ENCODE measurements at places on chromosomes 1 and 21.

GRCh38 chr1:215797859-215798258 is 230.8 kb downstream of the KCTD3 start:
- no peak for DNase-seq

GRCh38 chr21:40158366-40158765 is 291.1 kb downstream of the PCP4 start:
- no peak for DNase-seq

- no peak for DNase-seq
Measured at GRCh38 chr1:216617081-216617875, 106.0 kb downstream of the ESRRG start.

DNA sequence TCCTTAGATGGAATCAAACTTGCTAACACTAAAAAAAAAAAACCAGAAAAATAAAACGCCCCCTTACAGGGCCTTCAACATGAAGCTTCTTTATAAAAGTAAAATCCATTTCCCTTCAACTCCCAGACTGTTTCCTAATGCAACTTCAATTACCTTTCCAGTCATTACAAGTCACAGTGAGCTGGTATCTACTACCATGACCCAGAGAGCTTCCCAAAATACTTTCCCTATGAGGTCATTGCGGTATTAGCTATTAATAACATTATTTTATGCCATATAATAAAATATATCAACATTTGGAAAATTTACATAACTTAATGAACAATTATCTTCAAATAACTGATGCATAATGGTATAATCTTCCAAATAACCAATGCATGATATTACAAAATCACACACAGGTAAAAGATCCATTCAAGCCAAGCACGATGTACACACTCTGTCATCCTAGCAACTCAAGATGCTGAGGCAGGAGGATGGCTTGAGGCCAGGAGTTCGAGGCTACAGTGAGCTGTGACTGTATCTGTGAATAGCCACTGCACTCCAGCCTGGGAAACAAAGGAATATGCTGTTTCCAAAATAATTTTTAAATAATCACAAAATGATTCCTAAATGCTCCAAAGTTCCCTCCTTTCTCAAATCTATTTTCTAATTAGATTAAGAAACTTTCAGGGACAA is 24.1 kb downstream of the EIF4G3 start:
- no peak for DNase-seq

DNA sequence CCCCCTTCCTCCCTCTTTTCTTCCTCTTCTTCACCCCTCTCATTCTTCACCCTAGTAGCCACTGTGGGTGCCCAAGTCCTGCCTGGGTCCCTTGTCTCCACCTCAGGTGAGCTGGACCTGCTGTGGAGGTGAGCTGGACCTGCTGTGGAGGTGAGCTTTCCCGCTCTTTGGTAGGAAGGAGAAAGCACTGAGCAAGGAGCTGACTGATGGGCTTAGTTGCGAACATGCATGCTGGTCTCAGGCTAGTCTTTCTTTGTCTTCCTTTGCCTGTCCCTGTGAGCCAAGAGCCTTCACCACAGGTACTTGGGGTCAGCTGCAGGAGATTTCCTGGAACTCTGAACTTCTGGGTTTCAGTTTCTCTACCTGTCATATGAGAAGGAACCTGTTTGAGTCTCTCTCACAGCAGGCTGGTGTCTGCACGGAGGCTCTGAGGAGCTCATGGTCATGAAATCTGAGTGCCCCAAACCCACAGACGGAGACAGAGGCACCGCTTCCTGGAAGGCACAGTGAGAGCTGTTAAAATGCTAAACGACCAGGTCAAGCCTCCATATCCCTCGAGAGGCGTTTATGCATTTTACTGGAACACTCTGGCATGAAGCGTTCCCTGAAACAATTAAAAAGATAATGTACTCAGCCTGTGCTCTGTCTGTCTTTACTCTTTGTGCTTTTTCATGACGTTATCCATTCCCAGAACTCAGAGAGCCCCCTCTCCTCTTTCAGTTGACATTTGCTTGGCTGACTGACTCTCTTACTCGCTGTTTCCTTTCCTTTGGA is 69.5 kb downstream of the RHOU start:
- no peak for DNase-seq

- DNase-seq: no peak
Measured at GRCh38 chr1:244960904-244961303, 96.6 kb upstream of the HNRNPU start.

DNA sequence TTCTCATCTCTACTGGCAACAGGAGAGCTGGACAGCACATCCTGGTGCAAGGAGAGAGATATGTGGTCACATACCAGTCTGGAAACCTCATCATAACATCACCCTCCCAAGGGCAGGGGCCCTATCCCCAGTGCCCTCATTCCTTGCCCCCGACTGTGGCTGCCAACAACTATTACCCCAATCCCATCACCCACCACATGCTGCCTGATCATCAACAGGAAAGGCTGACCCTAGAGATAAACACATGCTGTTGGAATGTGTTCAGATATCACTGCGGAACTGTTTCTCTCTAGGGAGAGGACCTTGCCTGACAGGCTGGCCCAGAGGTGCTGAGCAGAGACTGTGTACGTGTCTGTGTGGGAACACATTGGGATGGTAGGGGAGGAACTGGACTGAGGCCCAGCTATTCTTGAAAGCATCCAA is 4.5 kb upstream of the INKA2 start:
- peak; percentile 80 for DNase-seq

DNA sequence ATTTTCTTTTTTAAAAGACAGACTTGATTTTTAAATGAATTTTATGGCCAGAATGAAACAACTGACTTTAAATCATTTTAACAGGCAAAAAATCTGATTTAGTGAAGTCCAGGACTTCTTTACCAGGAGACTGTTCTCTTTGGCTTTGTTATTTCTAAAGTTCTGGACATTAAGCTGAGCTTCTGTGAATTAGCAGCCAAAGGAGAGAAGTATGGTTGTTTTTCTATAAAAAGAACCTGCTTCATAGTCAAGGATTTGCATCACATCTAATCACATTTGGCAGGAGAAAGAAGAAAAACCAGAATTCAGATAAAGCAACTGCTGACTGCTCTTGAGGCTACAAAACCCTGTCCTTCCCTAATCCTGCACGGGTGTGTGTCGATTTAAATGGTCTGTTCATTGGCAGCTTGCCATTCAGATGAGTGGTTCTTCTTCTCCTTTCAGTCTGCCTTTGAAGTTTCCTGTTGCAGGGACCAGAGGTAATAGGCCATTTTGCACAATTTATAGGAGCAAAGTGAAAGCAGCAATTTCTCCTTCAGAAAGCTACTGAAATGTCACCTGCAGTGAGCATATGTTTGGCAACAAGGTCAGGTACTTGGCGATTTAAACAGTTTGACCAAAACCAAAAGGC is 215.4 kb downstream of the OLFM3 start:
- no peak for DNase-seq

- no peak for DNase-seq
Measured at GRCh38 chr1:237012788-237013383, 8.6 kb upstream of the MT1HL1 start.

- peak; percentile 54 for DNase-seq
Measured at GRCh38 chr1:111515291-111516004, 12.0 kb upstream of the ADORA3 start.

GRCh38 chr1:27660300-27660835 is 11.6 kb downstream of the IFI6 start:
- DNase-seq: no peak

- no peak for DNase-seq
Measured at GRCh38 chr1:33874636-33875035, 10.8 kb downstream of the HMGB4 start.

- DNase-seq: no peak
Measured at GRCh38 chr1:29471487-29472313, 235.4 kb downstream of the PTPRU start.

DNA sequence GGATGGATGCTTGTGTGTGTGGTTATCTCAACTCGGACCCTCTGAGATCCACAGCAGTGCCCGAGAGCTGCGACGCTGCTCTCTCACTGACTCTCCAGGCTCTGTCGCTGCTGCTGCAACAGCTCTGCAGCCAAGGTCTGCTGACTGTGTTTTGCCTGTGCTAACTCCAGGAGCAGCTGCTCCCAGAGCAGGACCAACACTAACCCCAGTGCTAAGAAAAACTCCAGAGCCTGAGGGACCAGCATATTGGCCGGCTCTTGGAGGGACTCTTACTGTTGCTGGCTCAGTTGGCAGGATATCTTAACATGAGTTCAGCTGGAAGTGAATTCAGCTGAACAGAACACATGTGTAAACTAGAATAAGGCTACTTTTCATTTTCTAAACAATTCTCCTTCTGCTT is 4.4 kb downstream of the LCE2C start:
- DNase-seq: no peak

DNA sequence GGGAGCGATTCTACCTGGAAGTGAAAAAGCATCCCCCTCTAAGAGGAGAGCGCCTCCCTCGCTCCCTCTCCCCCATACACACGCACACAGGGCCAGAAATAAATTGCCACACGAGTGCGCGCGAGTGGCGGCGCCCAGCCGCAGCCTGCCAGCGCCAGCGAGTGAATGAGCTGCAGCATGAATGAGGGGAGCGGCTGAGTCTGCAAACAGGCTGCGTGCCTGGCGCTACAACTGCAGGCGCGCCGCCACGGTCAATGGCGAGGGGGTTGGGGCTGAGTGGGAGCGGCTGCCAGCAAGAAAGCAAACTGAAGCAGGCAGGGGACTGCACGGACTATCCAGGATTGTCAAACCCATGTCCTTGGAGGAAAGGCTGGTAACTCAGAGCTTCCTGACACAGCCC is 2.2 kb downstream of the CAMK1G start:
- DNase-seq: peak; percentile 47

GRCh38 chr1:243432136-243432535 is 176.3 kb downstream of the SDCCAG8 start:
- DNase-seq: no peak

- no peak for DNase-seq
Measured at GRCh38 chr1:111392042-111392441, 35.5 kb downstream of the OVGP1 start.

- DNase-seq: no peak
Measured at GRCh38 chr1:32716312-32717148, 14.0 kb upstream of the SYNC start.

- no peak for DNase-seq
Measured at GRCh38 chr1:221632072-221632471, 109.8 kb downstream of the DUSP10 start.

- no peak for DNase-seq
Measured at GRCh38 chr1:1245178-1245816, 1.2 kb downstream of the C1QTNF12 start.

DNA sequence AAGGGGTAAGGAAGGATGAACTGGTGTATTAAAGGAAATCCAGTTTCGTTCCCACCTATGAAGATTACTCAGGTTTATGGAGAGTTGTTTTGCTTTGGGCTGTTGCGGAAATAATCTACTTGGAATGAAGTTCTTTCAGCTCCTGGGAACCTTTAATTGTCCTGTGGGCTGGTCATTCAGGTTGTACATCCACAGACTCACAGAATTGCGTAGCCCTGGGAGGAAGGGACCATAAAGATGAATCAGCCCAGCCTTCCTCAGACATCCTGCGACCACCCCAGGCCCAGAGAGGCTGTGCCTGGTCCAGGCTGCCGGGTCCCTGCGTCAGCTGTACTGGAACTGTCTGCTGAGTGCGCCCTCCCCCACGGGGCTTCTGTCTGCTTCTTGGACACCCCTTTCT is 72.7 kb downstream of the GALNT2 start:
- DNase-seq: no peak

GRCh38 chr1:156803086-156803851 is 13.4 kb downstream of the SH2D2A start:
- no peak for DNase-seq

GRCh38 chr1:203447151-203447550 is 28.5 kb upstream of the PRELP start:
- no peak for DNase-seq

GRCh38 chr1:78369546-78369945 is 121.2 kb upstream of the PTGFR start:
- DNase-seq: peak; percentile 59

DNA sequence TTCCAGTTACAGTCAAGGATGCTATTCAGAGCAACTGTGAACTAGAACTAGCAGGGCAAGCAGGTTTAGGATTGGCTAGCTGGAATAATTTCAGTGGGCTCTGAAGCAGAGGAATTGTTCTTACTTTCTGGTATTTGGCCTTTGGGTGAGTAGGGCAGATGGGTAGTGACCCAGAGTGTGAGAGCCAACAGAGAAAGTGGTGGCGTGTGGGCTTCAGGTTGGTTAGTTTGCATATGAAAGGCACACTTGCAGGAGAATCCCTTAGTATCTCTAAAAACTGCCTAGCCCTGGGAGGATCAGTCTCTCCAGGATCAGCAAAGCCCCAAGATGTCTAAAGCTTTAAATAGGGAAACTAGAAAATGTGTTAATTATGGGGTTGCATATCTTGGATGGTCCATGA is 67.6 kb upstream of the LRRC8B start:
- no peak for DNase-seq

GRCh38 chr1:184116287-184116686 is 64.8 kb downstream of the TSEN15 start:
- DNase-seq: no peak

GRCh38 chr1:150626150-150626549 is 3.3 kb downstream of the ENSA start:
- DNase-seq: no peak

DNA sequence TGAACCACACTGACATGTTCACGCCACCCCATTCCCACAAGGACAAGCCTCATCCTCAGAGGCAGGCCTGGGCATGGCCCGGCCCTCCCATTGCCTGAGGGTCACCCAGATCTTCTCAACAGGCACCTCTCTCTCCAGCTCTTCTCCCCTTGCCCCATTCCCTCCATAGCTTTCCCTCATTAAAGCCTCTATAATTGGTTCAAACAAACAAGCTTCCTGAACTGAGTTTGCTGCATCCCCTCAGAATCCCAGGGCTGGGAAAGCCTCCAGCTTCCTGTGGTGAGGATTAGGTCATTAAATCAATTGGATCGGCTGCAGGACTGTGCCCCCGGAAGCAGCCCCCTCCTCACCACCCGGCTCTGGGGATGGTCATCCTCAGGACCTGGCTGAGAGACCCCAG is 18.9 kb downstream of the CTNNBIP1 start:
- no peak for DNase-seq

- no peak for DNase-seq
Measured at GRCh38 chr1:40064797-40065499, 24.4 kb downstream of the CAP1 start.

- DNase-seq: no peak
Measured at GRCh38 chr1:83011265-83011664, 987.7 kb downstream of the TTLL7 start.
